ENCODE measurements at places on chromosomes 2 and 18.

DNA sequence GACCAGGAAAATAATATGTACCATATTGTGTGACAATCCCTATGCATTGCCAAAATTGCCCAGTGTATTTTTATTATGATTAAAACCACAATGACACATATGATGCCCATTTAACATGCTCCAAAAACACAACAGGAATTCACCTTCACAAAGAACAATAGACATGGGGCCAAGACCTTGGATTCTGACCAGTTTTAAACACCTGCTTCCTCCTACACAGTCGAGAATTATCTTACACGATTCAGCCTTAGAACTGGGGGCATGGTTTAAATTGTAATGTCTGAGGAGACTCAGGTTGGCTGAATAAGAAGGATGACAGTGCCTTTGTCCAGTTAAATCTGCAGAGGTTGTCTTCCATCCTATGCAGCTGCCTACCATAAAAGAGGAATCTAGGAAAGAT lies 212.7 kb downstream of the PLCL1 start:
- no peak for DNase-seq

DNA sequence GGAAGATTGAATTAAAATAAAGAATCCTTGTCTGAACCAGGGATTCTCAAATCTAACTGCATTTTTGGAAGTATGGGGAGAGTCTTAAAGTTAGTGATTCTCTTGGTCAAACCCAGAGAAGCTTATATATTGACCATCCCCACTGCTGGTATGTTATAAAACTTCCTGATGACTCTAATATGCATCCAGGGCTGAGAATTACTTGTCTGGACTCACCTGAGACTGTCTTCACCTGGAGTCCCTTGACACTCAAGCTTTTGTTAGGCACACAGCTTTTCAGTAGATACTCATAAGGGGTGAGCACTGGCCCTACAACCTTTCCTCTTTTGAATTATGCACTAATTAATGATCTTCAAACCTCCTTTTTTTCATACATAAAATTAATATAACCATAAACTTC lies 149.6 kb upstream of the GULP1 start:
- DNase-seq: no peak

DNA sequence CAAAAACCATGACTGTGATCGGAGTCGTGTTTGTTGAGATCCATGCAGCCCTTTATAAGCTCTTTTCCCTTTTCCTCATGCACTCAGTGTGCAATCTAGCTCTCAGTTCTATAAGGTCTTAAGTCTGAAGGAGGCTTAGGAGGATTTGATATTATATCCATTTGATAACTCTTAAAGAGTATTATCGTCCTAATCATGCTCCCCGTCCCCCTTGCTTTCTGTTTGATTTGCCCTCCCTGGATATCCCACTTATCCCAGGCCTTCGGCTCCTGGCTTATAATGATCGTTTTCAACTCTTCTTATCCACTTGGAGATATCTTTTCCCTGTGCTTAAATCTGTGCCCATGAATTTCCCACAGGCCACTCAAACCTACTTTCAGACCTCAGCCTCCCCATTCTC lies 1917.7 kb upstream of the PIK3C3 start:
- no peak for DNase-seq

DNA sequence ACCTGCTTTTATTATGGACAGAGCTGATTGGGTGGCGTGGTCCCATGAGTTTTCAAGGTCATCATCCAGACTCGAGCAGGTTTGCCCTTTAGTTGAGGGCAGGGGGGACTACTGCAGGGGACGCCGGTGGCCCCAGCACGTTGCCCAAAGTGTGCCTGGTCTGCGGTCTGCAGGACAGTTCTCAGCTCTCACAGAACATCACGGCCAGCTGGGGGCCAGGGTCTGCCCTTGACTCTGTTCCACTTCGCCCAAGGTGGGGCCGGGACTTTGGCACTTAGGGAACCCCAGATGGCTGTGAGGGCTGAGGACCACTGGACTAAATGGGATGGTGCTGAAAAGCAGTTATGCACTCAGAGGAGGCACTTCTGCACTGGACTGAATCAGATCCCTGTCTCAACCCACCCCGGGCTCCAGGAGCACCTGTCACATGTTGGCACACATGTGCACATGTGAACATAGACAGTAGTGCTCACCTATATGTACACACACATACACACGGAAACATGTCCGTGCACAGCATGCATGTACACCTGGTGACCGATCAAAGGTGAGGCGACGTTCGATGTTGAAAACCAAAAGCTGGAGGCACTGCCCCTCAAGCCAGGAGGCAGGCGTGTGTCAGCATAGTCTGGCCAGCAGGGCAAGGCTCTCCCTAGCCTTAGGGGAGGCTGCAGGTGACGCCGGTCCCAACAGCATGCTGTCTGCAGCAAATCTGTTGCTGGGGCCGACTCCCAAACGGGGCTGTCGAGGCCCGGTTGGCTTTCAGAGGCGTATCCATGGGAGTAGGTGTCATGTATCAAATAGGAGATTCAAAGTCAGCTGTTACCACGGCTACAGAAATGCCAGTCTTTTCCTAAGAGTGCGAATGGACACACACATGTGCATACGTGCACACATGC lies 10.2 kb downstream of the ANO7 start:
- DNase-seq: no peak

Measured in T47D (cell line).